ENCODE measurements at places on chromosomes 2 and 18.

DNA sequence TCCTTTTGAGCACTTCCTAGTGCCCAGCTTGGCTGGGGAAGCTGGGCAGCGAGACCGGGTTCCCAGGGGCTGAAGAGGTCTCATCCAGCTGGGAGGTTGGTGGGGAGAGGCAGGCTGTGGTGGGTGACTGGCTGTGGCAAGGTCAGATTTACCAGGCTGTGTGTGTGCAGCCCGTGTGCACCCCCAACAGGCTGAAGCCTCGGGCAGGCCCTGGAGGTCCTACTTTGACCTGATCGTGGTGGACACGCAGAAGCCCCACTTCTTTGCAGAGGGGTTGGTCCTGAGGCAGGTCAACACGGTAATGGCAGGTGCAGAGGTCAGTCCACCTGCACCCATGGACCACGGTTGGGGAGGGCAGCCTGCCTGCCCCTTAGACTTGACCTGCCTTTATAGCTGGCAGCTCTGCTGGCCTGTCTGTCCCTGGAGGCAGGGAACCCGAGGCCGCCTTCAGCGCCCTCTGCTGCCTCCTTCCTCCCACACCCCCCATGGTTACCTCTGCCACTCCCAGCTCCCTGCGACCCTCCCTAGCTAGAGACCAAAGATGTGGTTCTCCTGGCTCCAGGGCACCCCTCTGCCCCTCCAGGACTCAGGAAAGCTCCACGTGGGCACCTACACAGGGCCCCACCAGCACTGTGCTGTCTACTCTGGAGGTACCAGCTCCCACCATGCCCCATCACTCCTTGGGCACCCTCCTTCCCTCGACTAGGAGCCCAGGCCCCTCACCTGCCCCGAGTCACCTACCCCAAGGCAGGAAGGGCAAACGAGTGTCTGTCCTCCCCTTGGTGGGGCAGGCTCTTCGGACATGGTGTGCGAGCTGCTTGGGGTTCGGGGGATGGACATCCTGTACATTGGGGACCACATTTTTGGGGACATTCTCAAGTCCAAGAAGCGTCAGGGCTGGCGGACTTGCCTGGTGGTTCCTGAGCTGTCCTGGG lies 4.0 kb downstream of the NT5DC4 start:
- DNase-seq, result no peak

GRCh38 chr2:173136599-173136998 lies 61.0 kb downstream of the MAP3K20 start:
- DNase-seq, result no peak

DNA sequence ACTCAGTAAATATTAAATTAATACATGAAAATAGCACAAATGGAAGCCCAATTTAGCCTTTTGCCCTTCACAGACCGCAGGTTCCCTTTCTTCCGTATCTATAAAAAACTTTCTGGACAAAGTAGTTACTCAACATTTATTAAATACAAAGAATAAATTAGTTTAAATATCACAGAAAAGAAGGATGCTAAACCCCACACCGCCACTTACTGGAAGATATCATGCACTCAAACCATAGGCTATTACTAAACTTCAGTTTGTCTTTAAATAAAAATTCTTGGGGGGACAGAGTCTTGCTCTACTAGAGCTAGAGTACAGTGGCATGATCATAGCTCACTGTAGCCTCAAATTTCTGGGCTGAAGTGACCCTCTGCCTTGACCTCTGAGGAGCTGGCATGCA lies 120.7 kb upstream of the FHL2 start:
- DNase-seq, result no peak

GRCh38 chr2:143581134-143581533 lies 451.9 kb downstream of the ARHGAP15 start:
- no peak for DNase-seq

- no peak for DNase-seq
Observed at GRCh38 chr2:231576465-231576864, 16.2 kb upstream of the TEX44 start.

- DNase-seq, result no peak
Observed at GRCh38 chr2:151264157-151264825, 2.6 kb upstream of the RBM43 start.

DNA sequence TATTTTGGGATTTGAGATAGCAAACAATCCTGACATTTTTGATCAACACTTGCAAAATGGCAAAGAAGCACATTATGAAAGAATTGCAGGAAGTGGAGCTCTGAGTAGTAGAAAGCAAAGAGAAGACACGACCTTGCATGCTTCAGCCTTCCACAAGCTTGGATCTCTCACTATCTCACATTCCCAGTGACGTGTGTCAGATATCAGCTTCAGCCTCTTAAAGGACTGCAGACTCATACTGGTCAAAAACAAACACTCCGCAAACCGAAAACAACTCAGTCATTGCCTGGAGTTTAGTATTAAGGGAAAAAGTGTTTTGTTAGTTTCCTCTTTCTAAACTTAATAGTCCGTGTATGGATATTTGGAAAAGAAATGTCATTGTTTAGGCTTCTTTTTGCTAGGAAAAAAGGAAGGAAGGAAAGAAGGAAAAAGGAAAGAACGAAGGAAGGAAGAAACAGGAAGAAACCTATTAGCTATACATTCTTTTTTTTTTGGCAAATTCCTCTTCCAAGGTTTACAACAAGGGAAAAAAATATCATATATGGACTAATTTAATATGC lies 32.6 kb upstream of the SLC40A1 start:
- no peak for DNase-seq

- DNase-seq, result no peak
Observed at GRCh38 chr2:73089270-73090030, 17.9 kb upstream of the SFXN5 start.

DNA sequence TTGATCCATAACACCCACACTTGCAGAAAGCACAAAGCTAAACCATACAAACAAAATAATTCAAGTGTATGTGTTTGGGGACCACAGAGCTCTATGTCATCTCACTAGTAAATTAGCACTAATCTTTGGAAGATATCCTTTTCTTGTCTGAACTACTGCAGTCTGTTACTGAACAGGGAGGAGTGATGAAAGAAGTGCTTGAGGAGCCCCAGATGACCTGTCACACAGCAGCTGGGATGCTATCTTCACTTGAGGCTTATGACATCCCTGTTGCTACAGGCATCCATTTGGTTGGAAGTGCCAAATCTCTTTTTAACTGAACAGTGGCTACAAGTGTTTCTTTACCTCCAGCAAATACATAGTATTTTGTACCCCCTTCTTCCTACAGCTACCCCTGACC lies 386.3 kb upstream of the CHAC2 start:
- no peak for DNase-seq

DNA sequence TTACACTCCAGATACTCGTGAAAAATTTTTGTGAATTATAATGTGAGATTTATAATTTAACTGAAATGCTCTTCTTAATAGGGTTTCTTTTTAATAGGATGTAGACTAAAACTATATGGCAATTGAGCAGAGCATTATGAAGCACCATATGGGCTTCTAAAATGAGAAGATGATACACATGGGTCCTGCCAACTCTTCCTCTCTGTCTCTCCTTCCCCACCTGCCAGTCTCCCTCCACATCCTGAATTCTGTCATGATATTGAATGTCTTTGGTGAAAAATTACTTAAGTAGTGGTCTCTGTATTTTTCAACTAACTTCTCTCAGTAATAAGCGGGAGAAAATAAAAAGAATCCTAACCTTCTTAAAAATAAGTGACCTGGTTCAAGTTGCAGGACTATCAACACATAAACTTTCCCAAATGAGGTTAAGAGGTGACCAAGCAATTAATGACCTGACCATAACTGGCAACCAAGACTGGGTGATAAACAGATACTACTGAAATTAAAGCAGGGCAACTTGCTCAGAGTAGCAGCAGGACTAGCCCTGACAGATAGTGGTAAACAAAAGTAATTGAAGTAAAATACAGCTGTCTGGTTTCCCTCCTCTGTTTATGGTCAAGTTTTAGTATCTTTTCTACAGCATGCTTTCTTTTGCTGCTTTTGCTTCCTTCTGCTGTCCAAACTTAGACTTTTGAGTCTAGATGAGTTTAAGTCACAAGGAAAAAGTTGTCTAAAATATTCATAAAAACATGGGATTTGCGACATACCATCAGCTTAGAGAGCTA lies 117.1 kb upstream of the PDE1A start:
- DNase-seq, result no peak

GRCh38 chr2:111711270-111711669 lies 172.7 kb downstream of the ANAPC1 start:
- no peak for DNase-seq

- DNase-seq, result no peak
Observed at GRCh38 chr18:5198311-5198710, 1.3 kb upstream of the AKAIN1 start.

DNA sequence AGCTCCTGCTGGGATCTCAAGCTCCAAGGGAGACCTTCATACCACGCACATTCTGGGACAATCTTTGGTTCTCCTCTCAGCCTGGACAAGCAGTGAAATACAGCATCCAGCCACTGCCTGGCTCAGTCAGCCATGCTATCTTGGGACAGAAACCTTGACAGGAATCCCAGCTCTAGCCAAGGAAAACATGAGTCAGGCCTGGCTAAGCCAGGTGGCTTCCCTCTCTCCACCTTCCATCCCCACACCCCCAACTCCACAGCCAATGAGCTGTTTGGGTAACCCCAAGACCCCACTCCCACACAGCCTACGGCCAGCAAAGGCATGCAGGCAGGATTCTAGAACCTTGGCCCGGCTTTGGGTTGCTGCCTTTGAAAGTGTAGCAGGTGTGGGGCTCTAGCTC lies 64.9 kb downstream of the MCFD2 start:
- DNase-seq, result no peak

- peak; percentile 64 for DNase-seq
Observed at GRCh38 chr2:234544659-234545611, 48.1 kb upstream of the ARL4C start.

GRCh38 chr2:159892990-159893810 lies 95.2 kb upstream of the CD302 start:
- DNase-seq, result no peak

DNA sequence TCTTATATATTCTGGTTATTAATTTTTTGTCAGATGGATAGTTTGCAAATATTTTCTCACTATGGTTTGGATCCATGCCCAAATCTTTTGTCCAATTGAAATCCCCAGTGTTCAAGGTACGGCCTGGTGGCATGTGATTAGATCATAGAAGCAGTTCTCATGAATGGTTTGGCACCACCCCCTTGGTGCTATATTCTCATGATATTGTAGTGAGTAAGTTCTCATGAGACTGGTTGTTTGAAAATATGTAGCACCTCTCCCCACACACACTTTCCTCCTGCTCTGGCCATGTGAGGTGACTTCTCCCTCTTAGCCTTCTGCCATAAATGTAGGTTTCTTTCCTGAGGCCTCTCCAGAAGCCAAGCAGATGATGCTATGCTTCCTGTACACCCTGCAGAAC lies 107.7 kb upstream of the KYNU start:
- DNase-seq, result no peak

DNA sequence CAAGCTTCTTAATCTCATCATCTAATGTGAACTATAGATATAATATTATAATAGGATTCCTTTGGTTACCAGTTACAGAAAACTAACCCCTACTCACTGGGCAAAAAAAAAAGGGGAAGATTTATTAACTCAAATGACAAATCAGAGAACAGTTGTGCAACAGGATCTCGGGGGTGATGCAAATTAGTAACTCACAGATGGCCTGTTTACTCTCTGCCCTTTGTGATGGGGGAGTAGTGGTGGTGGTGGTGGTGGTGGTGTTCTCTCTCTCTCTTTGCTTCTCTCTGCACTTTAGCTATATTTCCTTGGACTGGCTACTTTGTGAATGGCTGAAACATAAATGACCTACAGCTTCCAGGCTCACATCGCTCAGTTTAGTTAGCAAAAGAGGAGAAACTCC lies 59.0 kb downstream of the TMEM247 start:
- DNase-seq, result no peak

DNA sequence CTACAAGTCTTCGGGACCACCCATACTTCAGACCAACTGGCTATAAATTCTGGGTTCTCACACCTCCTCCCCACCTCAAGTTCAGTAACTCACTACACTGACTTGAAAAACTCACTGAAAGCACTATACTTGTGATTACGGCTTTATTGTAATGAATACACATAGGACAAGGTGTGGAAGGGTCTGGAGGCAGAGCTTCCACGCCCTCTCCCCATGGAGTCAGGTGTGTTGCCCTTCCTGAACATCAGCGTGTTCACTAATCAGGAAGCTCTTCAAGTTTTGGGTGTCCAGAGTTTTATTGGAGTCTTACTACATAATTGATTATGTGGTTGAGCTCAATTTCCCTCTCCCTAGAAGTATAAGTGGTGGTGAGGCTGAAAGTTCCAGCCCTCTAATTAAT lies 27.5 kb downstream of the NBEAL1 start:
- DNase-seq, result no peak

DNA sequence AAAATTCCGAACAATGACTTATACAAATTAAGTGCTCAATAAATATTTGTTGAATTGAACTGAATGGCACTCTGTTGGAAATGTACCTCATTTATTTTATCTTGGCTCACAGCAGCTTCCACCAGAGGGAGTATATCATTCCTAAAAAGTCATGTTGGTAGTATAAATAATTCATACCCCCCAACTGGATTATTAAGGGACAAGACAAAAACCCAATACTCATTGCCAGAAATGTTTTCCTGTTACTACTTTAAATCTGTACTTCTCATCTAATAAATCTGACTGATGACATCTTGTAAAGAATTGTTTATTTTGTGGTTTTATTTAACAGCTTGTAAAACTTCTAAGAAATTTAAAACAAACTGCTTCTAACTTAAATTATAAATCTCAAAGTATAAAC lies 163.9 kb downstream of the CDH2 start:
- DNase-seq, result no peak

GRCh38 chr2:46887028-46887885 lies 28.3 kb downstream of the MCFD2 start:
- DNase-seq, result no peak

- DNase-seq, result no peak
Observed at GRCh38 chr2:69201259-69201658, 185.8 kb downstream of the GFPT1 start.

- no peak for DNase-seq
Observed at GRCh38 chr2:172693529-172694455, 41.9 kb upstream of the RAPGEF4 start.

- no peak for DNase-seq
Observed at GRCh38 chr2:26732446-26732845, 31.6 kb upstream of the SLC35F6 start.

DNA sequence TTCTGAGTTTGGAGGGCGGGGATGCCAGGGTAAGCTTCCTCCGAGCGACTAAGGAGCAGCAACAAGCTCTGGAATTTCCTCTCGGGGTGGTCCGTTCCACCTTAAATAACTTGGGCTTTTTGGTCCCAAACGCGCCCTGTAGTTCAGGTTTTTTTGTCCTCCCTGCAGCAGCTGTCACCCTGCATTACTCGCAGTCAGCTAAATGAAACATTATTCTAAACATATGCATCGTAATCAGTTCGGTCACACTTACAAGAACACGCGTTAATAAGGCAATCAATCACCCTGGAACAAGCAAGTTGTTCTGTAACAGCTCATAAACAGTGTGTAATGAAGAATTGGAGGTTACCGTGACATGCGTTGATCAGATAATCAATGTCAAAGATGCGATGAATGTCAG lies 8.3 kb downstream of the EVX2 start:
- no peak for DNase-seq

DNA sequence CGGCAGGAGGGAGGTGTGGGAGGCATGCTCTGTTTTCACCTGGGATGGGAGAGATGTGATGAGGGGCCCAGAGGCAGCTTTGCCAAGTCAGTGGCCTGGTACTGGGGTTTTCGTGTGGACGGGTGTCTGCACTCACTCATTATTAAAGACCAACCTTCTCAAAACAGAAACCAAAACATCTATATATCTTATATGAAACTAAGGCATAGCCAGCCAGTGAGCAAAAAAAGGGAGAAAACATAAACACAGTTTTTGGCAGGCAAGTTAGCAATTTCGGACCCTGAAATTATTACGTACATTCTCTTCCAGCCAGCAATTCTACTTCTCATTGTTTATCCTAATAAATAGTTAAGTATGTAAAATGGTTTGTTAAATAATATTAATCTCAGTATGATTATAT lies 181.1 kb upstream of the SMAD2 start:
- DNase-seq, result no peak
